NCI-H187 treated with DMSO at 0.1 percent for 48 hours (cell line): ENCODE measurements at places on chromosomes 12 and 14.

- DNase-seq = peak; percentile 49
Observed at GRCh38 chr12:108633534-108634248, at the start of gene SELPLG. Gene SELPLG (minus strand): TSS chr12:108633894. CDS start chr12:108624307, 9,587 bp downstream.

DNA sequence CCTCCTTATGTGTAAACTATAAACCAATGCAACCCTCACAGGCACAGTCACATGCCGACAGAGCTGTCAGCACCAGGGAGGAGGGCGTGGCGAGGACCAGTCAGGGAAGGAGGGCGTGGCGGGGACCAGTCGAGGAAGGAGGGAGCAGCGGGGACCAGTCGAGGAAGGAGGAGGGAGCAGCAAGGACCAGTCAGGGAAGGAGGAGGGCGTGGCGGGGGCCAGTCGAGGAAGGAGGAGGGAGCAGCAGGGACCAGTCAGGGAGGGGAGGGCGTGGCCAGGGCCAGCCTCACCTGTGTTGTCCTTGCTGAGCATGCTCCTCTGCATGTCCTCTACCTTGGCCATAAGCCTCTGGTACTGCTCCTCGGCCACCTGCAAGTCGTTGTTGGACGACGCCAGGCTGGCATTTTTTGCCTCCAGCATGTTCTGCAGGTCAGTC, 24.2 kb downstream of the GOLGA3 start:
- DNase-seq = no peak

DNA sequence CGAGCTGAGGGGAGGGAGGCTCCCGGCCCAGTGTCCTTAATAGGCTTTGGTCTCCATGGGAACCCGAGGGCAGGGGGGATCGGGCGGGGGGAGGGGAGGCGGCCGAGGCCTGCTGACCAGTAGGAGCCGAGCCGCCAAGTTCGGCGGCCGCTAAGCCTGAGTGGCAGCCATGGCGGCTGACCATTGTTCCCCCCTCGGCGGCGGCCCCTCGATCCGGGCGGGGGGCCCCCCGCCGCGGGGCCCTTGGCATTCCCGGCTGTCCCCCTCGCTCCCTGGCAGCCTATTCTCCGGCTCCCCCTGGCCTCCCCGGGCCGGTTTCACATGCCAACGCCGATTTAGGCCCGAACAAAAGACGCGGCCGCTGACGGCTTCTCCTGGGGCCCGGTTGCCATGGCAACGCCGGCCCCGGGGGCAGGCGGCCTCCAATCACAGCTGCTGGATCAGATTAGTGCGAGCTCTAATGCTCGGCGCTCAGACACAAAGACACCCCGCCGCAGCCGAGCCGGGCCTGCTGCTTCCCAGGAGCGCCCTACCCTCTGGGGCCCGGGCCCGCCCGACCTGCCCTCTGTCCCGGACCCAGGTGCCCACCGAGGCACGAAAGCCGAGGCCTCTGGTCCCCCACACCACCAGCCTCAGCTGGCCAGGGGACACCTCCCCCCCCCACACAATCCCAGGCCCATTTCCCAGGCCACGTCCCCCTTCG, 7.3 kb downstream of the MSI1 start:
- DNase-seq = peak; percentile 55

DNA sequence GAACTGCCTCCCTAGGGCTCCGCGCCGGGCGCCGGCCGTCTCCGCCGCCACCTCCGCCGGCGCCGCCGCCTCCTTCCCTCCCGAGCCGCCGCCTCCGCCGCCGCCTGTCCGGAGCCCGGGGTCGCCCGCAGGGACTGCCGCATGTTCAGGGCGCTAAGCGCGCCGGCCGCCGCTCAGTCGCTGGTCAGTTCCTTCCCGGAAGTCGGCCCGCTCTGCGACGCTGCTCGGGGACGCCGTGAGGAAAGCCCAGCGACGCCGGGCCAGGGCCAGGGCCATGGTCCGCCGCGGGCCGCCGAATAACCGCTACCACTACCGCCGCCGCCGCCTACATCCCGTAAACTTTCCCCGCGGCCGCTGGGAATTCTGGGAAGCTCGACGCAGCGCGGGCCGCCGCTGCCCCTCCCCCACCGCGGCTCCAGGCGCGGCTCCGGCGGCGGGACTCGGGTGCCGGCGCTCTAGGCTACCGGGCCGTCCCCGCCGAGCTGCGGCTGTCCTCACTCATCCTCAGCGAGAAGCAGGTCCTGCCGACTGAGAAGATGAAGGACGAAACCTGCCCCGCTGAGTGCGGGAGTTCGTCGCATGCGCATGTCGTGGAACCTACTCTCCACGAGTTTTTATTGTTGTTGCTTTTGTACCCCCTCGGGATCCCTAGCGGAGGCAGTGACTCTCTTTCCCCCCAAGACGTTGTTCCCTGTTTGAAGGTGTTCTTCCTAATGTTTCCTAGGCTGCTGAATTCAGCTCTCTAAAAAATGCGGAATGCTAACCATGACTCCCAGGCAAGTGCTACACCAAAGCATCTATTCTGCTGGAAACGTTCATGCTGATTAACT, at the start of gene SAV1:
Gene SAV1, minus strand, starts transcription at position 311 of the 830 bp plus-strand sequence. CDS start 339 bp downstream, outside the sequence.
- peak; percentile 23 for DNase-seq

- no peak for DNase-seq
Observed at GRCh38 chr14:52960627-52961026, 9.8 kb upstream of the FERMT2 start.

- no peak for DNase-seq
Observed at GRCh38 chr12:77767335-77767734, 63.4 kb upstream of the NAV3 start.

DNA sequence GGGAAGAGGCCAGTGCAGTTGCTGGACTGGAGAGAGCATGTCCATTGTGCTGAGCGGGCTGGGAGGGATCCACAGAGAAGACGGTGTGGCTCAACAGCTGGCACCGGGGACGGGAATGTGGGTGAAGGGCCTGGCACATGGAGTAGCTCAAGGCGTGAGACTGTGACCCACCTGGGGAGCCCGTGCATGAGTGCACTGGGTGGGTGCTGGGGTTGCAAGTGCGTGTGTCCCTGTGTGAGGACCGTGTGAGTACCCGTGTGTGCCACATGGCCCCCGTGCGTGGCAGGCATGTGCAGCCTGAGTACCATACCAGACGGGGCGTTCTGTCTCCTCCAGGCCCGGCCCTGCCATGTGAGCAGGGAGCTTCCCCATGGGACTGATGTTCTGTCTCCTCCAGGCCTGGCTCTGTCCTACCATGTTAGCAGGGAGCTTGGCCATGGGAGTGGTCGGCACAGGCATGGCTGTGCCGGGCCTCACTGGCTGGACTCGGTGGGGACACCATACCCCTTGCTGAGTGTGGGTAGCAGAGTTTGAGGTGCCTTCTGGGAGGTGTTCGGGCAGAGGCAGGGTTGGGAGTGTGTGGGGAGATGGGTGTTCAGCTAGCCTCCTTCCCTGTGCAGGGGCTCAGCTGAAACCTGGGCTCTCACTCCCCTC, 234.4 kb downstream of the TMEM121 start:
- DNase-seq = no peak
